ENCODE measurements at places on chromosomes 13 and 19.

DNA sequence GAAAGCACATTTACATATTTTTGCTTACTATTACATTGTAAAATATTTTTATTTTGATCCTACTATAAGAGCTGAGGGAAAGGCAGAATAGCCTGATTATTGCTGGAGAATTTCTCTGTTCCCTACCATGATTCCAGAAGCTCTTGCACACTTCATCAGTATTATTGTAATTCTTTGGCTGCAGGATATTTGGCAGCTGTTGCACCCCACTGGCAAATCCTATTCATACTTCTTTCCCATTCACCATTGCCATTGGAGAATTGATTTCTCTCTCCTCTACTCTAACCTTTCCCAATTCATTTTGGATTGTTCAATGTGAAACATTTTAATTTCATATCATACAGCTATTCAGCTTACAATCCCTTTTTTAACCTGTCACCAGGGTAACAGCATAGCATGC lies 238.0 kb downstream of the GGACT start:
- no peak for DNase-seq

DNA sequence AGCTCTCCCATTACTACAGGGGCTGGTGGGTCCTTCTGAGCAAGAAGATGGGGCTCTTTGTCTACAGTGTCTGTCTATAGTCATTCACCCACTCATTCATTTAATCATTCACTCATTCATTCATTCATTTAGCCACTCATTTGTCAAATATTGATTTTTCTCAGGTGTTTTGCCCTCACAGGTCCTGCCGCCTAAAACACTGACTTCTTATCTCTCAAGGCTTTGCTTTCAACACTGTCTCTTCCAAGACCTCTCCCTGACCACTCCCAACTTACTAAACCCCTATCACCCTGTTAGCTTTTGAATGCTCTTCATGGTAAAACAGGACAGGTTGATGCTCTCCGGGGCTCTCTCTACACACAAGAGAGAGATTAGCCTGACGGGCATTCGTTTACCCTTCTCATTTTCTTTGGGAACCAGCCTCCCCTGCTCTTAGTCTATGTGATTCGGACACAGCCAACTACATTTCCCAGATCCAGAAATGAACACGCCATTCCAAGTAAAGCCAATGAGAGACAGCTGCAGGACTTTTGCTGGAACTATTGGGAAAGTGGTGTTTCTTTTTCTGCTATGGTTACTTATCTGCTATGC lies 22.7 kb downstream of the FAM187B start:
- DNase-seq: no peak

DNA sequence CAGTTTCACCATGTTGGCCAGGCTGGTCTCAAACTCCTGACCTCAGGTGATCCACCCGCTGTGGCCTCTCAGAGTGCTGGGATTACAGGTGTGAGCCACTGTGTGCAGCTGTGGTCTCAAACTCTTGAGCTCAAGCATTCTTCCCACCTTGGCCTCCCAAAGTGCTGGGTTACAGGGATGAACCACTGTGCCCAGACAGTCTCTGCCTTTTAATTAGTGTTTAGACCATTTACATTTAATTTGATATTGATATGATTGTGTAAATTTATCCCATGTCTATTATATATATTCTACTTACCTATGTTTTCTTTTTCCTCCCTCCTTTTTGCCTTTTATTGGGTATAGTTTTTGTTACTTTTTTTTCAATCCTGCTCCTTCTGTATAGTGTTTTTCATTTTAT lies 1.9 kb downstream of the NFKBIB start:
- DNase-seq: no peak

- no peak for DNase-seq
Observed at GRCh38 chr13:113611996-113612395, 27.4 kb downstream of the TFDP1 start.

DNA sequence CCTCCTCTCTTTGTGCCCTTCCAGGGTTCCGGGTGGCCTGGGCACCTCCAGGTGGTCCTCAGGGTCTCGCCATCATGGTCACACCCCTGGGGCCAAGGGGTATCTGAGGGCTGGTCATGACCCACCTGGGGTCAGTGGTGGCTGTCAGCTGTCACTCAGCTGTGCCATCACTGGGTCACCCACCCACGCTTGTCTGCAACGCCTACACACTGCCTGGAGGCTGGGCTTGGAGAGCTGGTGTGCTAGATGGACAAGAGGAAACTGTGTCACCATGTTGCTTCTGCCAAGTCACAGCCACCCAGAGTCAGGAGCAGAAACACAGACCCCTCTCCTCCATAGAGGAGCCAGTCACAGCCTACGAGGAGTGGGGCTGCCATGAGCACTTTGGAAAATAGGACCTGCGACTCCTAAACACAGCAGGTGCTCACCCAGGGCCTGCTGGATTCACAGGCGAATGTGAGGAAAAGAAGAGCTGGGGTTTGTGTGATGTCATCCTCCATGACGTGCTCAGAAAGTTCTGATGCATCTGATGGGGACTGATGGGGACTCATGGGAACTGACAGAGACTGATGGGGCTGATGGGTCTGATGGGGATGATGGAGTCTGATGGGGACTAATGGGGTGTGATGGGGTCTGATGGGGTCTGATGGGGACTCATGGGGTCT lies 10.7 kb upstream of the GRTP1 start:
- no peak for DNase-seq

DNA sequence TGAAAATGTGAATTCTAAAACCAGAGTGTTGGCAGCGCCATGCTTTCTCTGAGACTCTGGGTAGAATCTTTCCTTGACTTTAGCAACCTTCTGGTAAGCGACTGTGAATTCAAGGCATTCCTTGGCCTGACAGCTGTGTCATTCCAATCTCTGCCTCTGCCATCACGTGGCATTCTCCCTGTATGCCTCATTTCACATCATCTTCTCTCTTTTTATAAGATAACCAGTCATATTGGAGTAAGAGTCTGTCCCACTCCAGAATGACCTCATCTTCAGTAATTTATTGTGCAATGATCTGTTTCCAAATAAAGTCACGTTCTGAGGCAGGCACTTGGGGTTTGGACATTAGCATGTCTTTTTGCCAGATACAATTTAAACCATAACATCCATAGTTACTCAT lies 103.4 kb upstream of the POSTN start:
- no peak for DNase-seq

DNA sequence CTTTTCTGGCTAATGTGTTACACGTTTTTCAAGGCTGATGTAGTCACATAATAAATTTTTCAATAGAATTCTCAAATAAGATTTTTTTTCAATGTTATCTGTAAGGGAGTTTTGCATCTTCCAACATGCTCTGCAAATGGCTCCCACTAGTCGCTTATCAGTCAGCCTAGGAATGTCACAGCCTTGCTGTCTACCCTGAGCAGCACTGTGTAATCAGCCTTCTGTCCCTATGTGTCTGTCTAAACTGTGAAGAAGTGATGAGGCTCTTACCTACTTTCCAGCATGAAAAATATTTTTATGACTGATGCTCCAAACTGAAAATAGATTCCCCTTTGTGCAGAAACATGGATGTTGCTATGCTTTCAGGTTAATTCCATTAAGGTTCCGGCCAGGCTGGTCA lies 75.1 kb upstream of the FAM216B start:
- DNase-seq: no peak

- DNase-seq: no peak
Observed at GRCh38 chr19:15551293-15552004, 43.1 kb downstream of the CYP4F22 start.

- no peak for DNase-seq
Observed at GRCh38 chr13:78630511-78630910, 27.2 kb upstream of the POU4F1 start.

GRCh38 chr13:36858290-36858689 lies 39.3 kb downstream of the RFXAP start:
- peak; percentile 73 for DNase-seq

GRCh38 chr13:100625447-100625846 lies 36.9 kb upstream of the GGACT start:
- no peak for DNase-seq

DNA sequence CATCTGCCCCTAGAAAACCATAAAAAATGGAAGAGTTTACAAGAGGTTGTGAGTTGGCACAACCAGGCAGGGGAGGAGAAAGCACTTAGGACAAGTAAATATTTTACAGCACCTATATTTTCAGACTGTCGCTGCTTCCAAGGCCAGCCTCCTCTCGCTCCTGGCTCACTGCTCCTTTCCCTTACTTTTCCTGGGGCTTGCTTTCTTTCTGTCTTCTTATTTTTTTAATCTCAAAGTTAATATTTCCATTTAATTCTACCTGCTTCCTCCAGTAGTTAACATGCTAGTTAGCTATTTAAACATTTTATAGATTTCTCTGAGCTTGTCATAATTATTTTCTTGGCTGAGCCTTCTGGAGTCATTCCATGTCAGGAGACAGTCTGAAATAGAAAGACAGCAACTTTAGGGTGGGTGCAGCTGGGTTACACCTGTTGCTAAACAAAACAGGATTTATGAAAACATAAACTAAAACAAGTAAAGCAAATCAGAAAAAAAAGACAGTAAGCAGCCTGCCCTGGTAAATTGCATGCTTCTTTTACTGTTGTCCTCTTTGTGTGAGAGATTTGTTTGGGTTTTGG lies 330.1 kb downstream of the DLEU7 start:
- no peak for DNase-seq

GRCh38 chr13:33426131-33426530 lies 140.6 kb upstream of the STARD13 start:
- no peak for DNase-seq

DNA sequence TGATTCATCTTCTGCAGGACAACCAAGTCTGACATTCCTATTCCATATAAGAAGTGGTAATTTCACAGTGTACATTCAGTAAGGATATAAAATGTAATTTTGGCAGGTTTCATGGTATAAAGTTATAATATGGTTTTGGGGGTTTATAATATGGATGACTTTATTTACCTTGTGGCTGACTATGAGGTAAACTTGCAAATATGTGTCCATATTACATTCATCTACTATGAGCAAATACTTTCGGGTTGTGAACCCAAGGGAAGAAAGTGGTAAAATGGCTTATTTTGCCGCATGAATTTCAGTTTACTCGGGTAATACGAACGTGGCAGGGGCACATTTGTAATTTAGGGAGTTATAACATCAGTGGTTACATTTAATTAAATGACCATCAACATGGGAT lies 86.7 kb upstream of the TNFSF11 start:
- no peak for DNase-seq

DNA sequence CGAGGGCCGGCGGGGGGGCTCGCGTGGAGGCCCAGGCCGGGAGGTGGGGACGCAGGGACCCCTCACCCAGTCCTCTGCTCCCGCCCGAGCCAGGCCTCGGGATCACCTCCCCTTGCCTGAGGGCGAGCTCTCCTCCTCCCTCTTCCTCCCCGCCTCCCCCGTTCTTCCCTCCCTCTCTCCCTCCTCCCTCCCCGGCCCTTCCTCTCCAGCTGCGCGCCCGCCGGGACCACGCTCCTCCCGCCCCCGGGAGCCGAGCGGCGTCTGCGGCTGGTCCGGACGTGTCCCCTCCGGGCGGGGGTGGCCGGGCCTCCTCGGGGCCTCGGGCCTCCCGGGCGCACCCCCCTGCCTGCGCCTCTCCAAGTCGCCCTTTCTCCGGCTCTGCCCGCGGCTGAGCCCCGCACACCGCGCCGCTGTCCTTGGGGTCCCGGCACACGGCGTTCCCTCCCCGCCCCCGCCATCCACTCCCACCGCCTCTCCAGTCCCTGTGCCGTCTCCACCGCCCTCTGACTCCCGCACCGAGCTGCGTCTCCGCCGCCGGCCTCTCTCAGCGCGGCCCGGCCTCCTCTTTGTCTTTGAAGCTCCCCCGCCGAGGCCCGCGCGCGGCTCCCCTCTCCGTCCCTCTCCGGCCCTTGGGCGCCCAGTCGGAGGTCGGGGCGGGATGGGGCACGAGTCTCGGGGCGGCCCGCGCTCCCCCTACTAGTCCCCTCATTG lies 5.7 kb downstream of the SOX1 start:
- DNase-seq: peak; percentile 88

GRCh38 chr19:33368074-33368864 lies 5.2 kb upstream of the CEBPG start:
- DNase-seq: no peak

GRCh38 chr19:43224855-43225253 lies 19.4 kb upstream of the PSG4 start:
- DNase-seq: no peak

DNA sequence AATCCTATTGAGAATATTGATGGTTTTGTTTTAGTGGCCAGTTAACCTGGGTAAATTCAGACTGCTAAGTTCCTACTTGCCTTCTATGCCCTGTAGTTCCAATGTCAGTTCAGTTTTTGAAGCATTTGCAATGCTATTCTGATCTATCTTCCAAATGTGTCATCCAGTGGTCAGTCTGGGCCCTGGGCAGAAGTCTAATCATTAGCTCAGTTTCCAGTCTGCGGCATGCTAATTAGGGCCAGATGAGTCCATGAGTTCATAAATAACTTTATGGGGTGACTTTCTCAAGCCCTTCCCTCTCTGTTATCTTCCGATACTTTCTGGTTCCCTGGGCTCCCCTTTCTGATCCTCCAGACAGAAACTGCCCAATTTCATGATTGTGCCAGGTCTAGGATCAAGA lies 32.7 kb downstream of the FAM187B start:
- no peak for DNase-seq

GRCh38 chr13:37615276-37615675 lies 16.7 kb upstream of the POSTN start:
- no peak for DNase-seq

DNA sequence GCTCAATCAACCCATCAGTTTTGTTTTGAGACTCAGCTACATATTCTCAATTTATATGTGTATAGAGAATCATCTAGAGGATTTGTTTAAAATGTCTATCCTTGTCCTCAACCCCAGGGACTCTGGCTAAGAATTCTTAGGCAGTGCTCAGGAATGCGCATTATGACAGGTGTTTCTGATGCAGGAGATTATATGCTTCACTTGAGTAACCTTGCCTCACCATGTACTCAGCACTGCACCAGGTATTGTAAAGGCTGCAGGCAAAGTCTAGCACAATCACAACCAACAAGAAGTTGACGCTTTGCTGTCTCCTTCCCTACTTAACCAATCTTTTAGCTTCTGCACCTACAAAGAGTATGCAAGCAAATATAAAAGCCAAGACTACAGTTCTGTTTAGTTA lies 79.6 kb downstream of the LACC1 start:
- DNase-seq: no peak

GRCh38 chr13:59562924-59563323 lies 600.8 kb downstream of the DIAPH3 start:
- DNase-seq: no peak

GRCh38 chr19:15974856-15975255 lies 26.0 kb downstream of the OR10H4 start:
- DNase-seq: no peak

GRCh38 chr13:26485786-26486185 lies 71.7 kb upstream of the WASF3 start:
- no peak for DNase-seq

- no peak for DNase-seq
Observed at GRCh38 chr19:19470579-19470978, 44.8 kb downstream of the TSSK6 start.

DNA sequence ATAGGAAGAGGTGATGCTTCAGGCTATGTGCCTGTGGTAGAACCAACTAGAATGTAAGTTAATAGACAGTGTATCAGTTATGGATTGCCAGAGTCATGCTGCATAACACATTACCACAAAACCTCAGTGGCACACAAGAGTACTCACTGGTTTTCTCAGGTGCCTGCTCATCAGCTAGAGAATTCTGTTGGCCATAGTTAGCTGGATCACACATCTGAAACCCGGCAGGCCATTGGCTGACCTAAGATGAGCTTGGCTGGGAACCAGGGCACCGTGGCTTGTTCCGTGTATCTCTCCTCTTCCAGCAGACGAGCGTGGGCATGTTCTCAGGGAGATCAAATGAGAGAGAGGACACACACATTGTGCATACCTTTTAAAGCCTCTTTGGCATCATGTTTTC lies 76.7 kb downstream of the TEX26 start:
- DNase-seq: no peak

GRCh38 chr19:37114001-37114400 lies 35.8 kb downstream of the ZNF420 start:
- no peak for DNase-seq

Data from neural progenitor cell (in vitro differentiated cells).